ENCODE measurements at places on chromosomes 3 and 15.

GRCh38 chr3:37375184-37376127 lies 201.1 kb upstream of the LRRFIP2 start:
- DNase-seq = no peak

DNA sequence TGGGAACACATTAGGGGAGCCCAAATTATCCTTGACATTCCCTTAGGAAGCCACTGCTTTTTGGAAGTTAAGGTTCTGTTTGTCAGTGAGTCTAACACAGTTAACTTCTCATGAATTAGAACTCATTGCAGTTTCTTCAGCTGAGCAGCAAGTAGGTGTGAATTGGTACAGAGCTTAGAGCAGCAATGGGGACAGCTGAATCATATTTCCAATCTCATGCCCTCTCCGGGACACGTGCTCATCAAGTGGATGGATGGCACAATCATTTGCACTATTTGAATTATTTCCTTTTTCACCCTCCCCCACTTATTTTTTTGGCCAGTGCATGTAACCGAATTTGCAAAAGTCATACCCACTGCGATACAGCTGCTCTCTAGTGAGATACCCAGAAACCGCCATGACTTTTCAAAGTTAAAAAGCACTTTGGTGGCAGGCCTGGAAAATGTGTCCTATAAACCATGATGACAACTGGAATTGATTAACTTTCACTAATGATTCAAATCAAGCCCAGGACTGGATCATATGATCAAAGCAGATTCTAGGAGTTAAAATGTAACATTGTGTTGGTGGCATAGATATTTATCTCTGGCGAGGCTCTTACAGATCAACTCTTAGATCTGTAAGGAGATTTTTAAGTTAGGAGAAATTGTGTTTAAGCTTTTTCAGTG lies 76.4 kb downstream of the EBLN2 start:
- DNase-seq = no peak

GRCh38 chr3:144516026-144516425 lies 544.4 kb downstream of the DIPK2A start:
- no peak for DNase-seq

DNA sequence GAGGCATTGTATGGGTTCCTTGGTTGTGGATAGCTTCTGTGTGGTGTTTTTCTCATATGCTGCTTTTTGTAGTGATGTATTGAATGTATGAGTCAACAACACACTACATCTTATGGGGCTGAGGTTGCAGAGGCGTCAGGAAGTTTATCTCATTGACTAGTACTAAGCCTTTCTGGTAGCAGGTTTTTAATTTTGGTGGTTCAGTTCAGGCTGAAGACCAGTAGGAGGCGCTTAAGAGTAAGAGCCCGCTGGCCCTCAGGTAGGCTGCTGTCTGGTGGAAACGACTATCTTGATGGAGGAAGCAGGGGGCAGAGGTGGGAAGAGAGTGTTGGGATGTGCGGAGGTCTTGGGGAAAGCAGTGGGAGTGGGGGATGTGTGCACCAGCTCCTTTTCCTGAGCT lies 62.4 kb downstream of the RTP4 start:
- no peak for DNase-seq

GRCh38 chr3:181316482-181316881 lies 326.9 kb upstream of the DNAJC19 start:
- DNase-seq = no peak

GRCh38 chr15:57335293-57335715 lies 41.0 kb upstream of the CGNL1 start:
- DNase-seq = no peak

DNA sequence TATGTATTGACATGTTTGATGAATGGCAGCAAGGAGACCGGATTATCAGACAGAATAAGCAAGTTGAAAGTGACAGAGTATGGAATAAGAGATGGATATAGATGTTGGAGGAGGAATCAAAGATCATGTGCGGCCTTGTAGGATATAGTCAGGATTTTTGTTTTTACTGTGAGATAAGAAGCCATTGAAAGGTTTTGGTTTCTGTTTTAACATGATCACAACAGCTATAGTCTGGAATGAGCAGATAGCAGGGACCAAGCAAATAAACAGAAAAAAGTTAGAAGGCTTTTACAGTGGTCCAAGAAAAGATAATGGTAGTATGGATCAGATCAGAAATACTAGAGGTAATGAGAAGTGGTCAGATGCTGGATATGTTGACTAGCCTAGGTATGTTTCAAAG lies 52.6 kb downstream of the SLC12A6 start:
- no peak for DNase-seq

- no peak for DNase-seq
Observed at GRCh38 chr3:7205962-7206361, 345.0 kb downstream of the GRM7 start.

DNA sequence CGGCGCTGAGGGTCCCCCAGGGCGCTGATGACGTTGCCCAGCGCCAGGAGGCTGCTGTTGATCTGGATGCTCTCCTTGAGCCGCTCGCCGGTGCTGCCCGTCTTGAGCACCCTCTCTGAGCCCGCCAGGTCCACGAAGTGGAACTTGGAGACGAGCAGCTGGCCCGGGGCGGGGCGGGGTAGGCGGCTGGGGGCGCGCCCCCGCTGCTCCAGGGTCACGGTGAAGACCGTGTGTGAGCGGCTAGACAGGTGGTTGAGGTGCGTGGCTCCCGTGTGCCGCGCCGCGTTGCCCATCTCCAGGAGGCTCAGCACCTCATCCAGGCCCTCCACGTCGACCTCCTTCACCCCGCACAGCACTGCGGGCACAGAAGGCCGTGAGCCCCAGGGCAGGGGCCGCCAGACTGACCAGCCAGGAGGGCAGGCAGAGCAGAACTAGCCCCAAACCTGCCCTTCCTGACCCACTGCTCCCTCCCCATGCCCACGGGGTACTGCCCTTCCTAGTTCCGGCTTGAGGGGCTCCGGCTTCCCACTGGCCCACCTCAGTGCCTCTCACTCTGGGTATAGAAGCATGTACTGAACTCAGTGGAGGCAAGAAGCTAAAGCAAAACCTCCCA lies 6.1 kb downstream of the KIF7 start:
- DNase-seq = no peak

DNA sequence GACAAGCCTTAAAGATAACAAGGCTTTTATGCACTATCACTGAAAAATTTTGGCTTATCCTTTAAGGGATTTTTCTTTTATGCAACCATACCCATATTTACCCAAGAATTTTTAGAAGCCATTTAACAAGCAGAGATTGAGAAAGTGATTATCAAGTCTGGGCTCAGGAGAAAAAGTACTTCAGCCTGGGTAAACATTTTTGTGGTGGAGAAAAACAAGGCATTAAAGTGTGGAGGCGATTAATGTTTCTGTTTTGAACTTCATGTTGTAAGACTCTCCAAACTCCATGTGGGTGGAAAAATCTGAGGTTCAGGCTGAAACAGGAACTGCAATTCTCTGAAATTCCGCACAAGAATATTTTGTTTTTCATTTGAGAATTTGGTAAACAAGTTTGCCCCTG lies 260.4 kb upstream of the KCNMB2 start:
- no peak for DNase-seq
